ENCODE measurements at places on chromosomes 12 and 14. TPM values are rescaled to one million over a fixed set of nuclear protein-coding genes. Genes with fewer than 3 reads are reported as not detected.

Gene JAG2
- 2.6 TPM for total RNA-seq

Gene DHH
- total RNA-seq = not detected

Gene CLEC1B
- total RNA-seq = not detected

DNA sequence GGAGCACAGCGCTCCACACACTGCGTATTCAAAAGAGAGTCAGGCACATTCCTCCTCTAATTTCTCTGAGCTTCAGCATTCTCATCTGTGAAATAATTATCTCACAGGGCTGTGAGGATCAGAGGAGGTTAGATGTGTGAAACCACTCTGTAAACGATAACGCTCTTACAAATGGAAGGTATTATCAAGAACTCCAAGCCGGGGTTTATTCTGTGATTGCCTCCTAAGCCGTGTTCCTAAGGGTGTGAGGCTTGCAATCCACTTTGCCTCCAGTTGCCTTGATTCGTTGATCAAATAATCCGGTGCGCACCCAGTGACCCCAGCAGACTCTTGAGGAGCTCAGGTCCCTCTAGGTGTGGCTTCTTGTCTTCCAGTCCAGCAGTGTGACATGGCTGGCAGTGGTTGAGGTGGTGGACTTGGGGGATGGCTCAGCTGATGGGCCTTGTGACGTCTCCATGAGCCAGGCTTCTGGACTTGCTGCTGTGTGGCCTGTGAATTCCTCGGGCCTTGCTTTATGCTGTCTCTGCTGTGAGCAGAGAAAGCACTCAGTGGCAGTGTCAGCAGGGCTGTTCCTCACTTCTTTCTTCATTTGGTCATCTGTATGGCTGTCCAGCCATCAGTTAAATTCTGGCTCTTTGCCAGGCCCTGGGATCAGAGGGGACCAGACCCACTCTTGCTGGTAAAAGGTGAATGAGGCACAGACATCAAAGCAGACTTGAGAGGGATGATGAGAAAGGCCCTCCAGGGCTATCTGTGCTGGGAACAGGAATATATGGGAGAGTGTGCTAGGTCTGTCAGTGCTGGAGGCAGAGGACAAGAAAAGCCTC, 71.0 kb downstream of the SLC25A47 start:
- no peak overlapping the region for H3K4me3 ChIP-seq
- no peaks in the 10 kb centered on the region for H3K27me3 ChIP-seq
- H3K27ac ChIP-seq = no peak overlapping the region
- no peaks in the 10 kb centered on the region for H3K36me3 ChIP-seq
- no peak for DNase-seq

GRCh38 chr14:100015251-100015655, 50.0 kb upstream of the EVL start:
- H3K4me3 ChIP-seq = no peak overlapping the region
- no peak overlapping the region for H3K27ac ChIP-seq
- H3K4me1 ChIP-seq = peaks cover 6% of the 10 kb centered on the region
- H3K36me3 ChIP-seq = no peaks in the 10 kb centered on the region
- DNase-seq = no peak

DNA sequence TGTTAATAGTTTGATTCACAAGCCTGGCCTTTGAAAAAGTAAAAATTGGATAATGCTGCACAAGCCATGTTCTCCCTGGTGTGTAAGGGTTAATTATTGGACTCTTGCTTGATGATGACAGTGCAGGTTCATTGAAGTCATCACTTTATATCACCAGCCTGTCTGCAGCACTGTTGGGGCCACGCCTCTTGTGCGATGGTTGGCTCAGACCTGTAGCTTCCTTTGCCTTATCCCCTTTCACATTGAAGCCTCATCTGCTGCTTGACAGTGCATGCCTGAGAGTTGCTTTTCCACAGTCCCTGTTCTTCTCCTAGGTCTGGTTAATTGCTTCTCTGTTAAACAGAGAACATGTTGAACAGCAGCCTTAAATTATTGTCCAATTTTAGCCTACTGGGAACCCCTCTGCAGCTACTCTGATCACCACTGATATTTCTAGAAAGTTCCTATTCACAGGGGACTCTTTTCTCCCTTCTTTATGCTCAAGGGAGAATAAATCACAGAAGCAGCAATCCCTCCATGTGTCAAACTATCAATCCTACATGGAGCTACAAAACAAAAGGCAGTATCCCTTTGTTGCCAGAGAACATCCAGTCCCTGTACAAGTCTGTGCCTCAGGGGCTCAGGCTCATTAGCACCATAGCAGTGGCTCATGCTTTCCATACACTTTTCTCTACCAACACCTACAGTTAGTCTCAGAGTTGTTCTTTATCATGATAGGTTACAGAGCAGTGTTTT, 322.1 kb downstream of the RGS6 start:
- peaks cover 12% of the 10 kb centered on the region for H3K27me3 ChIP-seq
- no peak for DNase-seq
- H3K4me3 ChIP-seq = no peak overlapping the region
- peaks cover 6% of the 10 kb centered on the region for H3K4me1 ChIP-seq

GRCh38 chr14:55441286-55441685, 870 bp upstream of the TBPL2 start:
- no peak overlapping the region for H3K27ac ChIP-seq
- H3K4me3 ChIP-seq = no peak overlapping the region
- DNase-seq = no peak
- peaks cover 3% of the 10 kb centered on the region for H3K4me1 ChIP-seq
- H3K36me3 ChIP-seq = no peaks in the 10 kb centered on the region

GRCh38 chr14:104971447-104972240, 6.5 kb downstream of the AHNAK2 start:
- no peak overlapping the region for H3K4me3 ChIP-seq
- no peaks in the 10 kb centered on the region for H3K36me3 ChIP-seq
- no peak for DNase-seq
- H3K27ac ChIP-seq = no peak overlapping the region
- peaks cover 3% of the 10 kb centered on the region for H3K4me1 ChIP-seq
- peaks cover 6% of the 10 kb centered on the region for H3K27me3 ChIP-seq
